ENCODE measurements at places on chromosomes 4 and X.
A peak's percentile ranks its signal among the peaks of the same experiment; 100 is the strongest.

DNA sequence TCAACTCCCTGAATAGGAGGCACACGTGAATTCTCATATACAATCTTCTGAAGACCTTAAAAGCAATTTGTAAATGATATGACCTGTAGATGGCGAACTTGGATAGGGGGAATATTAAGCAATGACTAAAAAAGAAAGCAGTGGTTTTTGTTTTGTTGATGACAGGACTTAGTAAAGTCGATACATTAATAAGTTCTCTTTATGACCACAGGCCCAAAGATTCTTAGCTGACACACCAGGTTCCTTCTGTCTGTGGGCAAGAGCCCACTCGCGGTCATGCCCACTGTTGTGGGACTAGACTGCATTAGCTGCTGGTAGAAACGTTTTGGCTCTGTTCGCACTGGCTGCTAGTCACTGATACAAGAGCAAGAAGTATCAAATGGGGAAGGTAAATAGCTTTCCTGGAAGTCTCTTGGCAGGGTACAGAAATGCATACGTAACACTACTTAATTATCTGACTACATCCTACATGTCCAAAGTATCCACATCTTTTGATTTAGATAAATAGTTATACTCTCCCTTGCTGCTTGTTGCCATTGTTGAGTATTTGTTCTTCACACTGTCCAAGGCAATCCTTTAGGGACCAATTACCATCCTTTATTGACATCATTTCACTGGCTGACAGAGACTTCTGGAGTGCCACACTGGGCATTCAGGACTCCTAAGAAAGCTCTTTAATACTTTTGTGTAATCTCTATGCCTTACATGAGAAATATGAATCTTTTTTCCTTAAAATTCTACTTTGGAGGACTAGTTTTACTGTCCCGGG, 31.0 kb downstream of the ALPK1 start:
- no peak for DNase-seq

GRCh38 chr4:137819964-137820383, 287.7 kb upstream of the PCDH18 start:
- peak; percentile 20 for DNase-seq

DNA sequence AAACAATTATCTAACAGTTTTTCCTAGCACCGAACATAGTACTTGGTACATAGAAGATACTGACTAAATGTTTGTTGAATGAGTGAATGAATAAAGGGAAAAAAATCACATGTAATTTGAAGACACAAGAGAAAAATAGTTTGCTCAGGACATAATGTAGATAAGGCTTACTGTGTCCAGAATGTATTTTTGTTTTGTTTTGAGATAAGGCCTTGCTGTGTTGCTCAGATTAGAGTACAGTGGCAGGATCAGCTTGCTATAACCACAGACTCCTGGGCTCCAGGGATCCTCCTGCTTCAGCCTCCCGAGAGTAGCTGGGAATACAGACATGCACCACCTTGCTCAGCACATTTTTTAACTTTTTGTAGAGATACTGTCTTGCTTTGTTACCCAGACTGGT, 6.5 kb downstream of the FAM199X start:
- no peak for DNase-seq

DNA sequence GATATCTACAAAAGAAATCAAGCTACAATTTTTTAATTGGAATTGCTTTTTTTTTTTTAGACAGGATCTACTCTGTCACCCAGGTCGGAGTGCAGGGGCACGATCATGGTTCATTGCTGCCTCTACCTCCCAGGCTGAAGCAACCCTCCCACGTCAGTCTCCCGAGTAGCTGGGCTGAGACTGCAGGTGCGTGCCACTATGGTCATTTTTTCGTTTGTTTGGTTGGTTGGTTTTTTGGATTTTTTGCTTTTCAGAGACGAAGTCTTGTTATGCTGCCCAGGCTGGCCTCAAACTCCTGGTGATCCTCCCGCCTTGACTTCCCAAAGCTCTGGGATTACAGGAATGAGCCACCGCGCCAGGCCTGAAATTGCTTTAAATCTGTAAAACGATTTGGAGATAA, 15.6 kb downstream of the RGN start:
- DNase-seq: no peak

GRCh38 chr4:104896660-104897645, 249.7 kb upstream of the TET2 start:
- no peak for DNase-seq

DNA sequence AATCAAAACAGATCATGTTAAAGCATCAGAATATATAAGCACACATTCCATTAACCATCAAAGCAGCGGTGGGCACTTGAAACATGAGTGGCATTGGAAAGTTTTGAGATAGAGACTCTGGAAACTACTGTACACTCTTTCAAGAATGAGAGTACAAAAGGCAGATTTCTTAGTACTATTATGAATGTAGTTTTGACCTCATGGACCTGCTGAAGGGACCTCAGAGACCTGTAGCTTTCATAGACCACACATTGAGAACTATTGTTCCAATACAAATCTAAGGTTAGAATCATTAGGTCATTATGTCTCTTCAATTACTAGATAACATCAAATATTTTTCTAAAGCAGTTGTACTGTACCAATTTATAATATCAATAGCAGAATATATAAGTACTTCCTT, 283.6 kb downstream of the RPA4 start:
- DNase-seq: no peak

GRCh38 chr4:120829113-120829831, 93.3 kb downstream of the PRDM5 start:
- no peak for DNase-seq
